ENCODE measurements at places on chromosomes 3 and 15. TPM values are rescaled to one million over a fixed set of nuclear protein-coding genes. Genes with fewer than 3 reads are reported as not detected.

GRCh38 chr3:124797426-124797945, 67.2 kb downstream of the UMPS start:
- DNase-seq = no peak

- DNase-seq = no peak
Measured at GRCh38 chr3:45163481-45163880, 17.3 kb upstream of the CDCP1 start.

DNA sequence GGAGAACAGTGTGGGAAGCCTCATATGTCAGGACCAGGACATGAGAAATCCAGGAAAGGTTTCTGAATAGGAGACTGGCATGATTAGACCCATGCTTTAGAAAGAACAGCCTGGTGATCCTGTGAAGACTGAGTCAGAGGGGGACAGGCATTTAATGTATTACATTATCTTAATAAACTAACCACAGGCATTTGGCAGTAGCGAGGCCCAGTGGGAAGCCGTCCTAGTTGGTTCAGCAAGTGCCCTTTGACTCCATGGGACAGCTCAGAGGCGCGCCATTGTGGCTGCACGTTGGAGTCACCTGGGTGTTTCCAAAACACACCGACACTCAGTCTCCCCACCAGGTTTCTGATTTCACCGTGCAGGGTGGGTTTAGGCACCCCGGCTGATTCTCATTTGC, 90.5 kb upstream of the DGKG start:
- no peak for DNase-seq

DNA sequence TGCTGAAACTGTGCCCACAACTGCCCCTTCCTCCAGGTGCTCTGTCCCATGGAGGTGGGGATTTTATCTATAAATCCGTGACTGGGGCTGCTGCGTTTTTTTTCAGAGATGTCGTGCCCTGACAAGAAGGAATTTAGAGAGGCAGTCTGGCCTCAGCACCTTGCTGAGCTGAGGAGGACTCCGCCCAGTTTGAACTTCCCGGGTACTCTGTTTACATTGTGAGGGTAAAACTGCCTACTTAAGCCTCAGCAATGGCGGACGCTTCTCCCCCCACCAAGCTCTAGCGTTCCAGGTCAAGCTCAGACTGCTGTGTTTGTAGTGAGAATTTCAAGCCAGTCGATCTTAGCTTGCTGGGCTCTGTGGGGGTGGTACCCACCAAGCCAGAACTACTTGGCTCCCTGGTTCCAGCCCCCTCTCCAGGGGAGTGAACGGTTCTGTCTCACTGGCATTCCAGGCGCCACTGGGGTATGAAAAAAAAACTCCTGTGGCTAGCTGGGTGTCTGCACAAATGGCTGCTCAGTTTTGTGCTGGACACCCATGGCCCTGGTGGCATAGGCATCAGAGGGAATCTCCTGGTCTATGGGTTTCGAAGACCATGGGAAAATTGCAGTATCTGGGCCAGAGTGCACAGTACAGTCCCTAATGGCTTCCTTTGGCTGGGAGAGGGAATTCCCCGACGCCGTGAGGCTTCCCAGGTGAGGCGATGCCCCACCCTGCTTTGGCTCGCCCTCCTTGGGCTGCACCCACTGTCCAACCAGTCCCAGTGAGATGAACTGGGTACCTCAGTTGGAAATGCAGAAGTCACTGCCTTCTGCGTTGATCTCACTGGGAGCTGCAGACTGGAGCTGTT, 68.5 kb upstream of the SGO1 start:
- DNase-seq = no peak

DNA sequence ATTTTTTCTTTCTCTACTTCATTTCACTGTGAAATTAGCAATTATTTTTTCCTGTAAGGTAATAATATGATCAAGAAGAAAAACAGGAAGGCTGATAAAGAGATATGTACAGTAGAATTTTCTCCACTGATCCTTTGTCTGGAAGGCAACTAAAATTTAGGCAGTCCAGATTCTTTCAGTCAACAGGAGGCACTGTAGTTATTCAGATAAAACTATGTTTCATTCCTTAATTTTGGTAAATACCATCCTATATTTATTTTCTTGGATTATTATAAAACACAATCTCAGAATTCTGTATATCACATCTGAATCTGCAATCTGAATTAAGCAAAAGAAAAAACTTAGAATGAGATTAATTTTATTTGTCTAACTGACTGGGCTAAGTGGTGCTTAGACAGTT, 343.2 kb downstream of the LSAMP start:
- DNase-seq = no peak

DNA sequence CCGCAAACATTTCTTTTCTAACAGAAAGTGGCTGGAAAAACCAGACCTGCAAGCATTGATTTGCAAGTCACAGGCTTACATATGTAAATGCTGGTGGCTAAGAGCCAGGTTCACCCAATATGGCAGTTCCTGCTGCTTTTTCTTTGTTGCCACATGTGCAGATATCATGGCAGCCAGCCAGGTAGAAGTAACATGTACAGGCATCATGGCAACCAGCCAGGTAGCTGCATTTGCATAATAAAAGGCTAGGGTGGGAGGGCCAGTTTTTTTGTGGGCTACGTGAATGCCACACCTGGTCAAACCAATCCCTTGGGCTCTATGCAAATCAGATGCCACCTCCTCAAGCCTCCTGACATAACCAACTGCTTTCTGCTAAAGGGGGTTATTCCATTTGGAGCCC, 2.8 kb upstream of the SMCO1 start:
- no peak for DNase-seq

DNA sequence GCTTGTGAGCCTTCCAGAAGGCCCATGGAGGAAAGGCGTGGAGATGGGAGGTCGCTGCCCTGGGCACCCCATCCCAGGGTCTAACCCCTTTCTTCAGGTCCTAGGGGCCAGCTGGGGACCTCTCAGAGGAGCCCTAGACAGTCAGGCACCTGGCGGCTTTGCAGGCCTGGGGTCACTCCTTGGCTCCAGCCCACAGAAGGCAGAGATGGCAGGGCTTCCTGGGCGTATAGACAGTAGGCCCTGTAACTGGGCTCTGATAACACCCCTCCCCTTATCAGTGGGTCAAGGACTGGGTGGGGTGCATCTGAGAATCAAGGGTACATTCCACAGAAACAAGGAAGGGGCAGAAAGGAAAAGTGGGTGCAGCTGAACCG, 16.7 kb downstream of the ZDHHC19 start:
- DNase-seq = no peak

DNA sequence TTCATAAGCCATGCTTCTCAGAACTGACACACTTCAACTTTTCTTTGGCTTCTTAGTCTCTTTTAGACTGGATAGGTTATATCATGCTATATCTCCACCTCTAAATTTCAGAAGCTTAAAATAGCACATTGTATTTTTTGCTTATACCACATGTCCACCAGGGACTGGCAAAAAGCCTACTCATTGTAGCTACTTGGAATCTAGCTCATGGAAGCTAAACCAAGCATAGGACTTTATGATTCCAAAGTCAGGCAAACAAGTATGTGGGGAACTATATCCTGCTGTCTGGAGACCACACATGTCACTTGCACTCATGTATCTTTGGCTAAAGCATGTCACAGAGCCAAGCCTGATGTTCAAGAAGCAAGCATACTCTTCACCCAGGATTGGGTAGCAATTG, 245.0 kb upstream of the RASGRP1 start:
- DNase-seq = no peak

GRCh38 chr15:76181705-76182107, 121.9 kb downstream of the TMEM266 start:
- DNase-seq = no peak

DNA sequence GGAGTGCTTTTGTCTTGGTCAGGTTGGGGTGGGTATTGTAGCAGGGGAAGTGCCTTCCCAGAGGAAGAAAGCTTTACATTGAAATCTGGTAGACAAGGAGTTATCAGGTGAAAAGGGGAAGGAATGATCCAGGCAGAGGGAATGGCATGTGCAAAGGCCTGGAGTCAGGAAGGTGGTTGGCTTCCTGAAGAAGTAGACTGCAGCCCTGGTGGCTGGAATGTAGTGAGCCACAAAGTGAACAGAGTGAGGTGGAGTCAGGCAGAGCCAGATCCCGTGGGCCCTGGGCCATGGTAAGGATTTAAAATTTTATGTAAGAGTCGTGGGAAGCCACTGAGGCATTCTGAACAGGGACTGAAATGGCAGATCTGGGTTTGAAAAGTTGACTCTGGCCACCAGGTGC, 58.3 kb downstream of the RAB11A start:
- DNase-seq = no peak

- no peak for DNase-seq
Measured at GRCh38 chr3:146159037-146159436, 1.9 kb downstream of the PLOD2 start.

DNA sequence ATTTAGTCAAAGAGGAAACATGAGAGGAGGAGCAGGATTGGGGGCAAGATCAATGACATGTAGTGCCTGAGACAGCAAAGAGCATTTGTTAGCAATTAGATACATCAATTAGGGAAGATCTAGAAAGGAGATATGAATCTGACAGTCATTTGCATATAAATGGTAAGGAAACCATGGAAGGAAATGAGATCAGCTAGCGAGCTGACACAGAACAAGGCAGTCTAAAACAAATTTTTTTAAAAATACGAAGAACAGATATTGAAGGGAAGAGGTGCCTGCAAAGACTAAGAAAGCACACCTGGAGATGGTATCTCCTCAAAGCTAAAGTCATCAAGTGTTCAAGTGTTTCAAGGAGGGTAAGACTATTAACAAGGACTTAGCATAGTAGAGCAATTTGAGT, 4.6 kb downstream of the EPM2AIP1 start:
- no peak for DNase-seq

DNA sequence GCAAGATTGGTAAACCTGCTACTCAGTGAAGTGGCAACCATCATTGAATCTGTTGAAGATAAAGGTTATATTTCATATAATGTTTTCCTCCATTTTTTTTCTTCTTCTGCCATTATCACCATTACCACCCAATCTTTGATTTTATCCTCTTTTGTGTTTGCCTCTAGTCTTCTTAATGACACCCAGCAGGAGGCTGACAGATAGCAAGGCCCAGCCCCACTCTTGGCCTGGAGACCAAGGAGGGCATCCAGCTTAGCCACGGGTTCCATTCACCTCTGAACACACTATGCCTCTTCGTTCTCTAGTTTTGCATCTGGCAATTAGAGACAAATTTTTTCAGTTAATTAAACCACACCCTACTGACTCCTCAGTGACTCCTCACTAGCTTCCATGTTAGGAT, 129.7 kb downstream of the TPRG1 start:
- no peak for DNase-seq

The TLE3 gene
- 17.5 TPM for polyA plus RNA-seq

The CLCN2 gene
- polyA plus RNA-seq = 11.7 TPM

The TMEM207 gene
- polyA plus RNA-seq = not detected

The AADAC gene
- polyA plus RNA-seq = 0.21 TPM

The MINAR1 gene
- 0.19 TPM for polyA plus RNA-seq

The TMEM266 gene
- polyA plus RNA-seq = not detected

The UMPS gene
- 15.2 TPM for polyA plus RNA-seq

The SLC22A13 gene
- not detected for polyA plus RNA-seq
